ENCODE measurements at places on chromosomes 16 and 17.

- no peak for DNase-seq
These were observed 1287.8 kb upstream of the CDH8 start for GRCh38 chr16:63323722-63324705.

DNA sequence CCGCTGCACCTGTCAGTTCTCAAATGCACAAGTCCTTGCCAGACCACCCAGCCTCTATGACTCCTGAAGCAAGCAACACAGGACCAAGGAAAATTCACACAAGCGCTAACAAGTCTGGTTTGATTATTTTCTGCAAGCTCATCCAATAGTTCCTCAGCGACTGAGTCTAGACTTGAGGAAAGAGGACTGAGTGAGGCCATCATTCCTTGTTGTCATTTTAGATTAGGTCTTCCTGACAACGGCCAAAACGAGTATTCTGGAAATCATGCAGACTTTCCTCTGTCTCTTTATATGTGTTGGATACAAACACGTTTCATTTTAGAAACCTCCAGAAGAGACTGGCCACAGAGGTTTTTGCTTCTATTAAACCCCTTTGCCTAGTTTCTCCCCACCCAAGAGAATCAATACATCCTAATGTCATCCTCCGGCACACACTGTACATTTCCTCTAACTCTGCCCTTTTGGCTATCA is 561 bp downstream of the CCDC47 start:
- peak; percentile 57 for DNase-seq

GRCh38 chr17:74729866-74730265 is 7.2 kb upstream of the RAB37 start:
- no peak for DNase-seq

GRCh38 chr16:27818246-27818645 is 245.3 kb downstream of the GSG1L start:
- DNase-seq = no peak
